Right renal cortex interstitium (tissue), 3 donors: ENCODE measurements at places on chromosomes 1 and 21.

DNA sequence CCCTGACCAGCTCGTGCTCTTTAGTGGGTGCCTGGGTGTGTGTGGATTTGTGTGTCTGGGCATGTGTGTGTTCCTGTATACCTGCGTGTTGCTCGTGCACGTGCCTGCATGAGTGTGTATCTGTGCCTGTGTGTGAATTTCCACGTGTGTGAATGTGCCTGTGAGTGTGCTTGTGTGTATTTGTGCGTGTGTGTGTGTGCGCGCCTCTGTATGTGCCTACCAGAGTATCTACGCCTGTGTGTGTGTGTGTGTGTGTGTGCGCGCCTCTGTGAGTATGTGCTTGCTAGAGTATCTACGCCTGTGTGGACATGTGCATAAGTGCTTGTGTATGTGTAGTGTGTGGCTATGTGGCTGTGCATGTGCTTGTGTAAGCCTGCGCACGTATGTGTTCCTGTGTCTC is 691 bp upstream of the SELENBP1 start:
- DNase-seq, result no peak

- no peak for DNase-seq
Measured at GRCh38 chr1:19488136-19488535, 2.8 kb upstream of the CAPZB start.

DNA sequence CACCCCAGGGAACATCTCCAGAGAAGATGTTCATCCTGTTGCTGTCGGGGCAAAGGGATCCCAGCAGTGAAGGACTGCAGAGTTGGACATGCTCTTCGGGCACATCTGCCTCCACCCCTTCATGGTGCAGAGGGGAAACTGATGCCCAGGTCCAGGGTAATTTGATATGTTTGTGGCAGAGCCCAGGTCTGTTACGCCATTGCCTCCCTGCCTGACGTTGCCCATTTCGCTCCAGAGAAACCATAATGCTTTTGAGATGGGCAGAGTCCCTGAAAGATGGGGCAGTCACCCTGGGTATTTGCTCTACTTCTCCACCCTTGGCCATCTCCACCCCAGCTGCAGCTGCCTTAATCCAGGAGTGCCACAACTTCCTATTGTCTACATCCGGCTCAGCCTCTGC is 290.4 kb upstream of the POU3F1 start:
- no peak for DNase-seq

- peak; percentile 41 for DNase-seq
Measured at GRCh38 chr1:214439352-214440119, 111.9 kb downstream of the PTPN14 start.

DNA sequence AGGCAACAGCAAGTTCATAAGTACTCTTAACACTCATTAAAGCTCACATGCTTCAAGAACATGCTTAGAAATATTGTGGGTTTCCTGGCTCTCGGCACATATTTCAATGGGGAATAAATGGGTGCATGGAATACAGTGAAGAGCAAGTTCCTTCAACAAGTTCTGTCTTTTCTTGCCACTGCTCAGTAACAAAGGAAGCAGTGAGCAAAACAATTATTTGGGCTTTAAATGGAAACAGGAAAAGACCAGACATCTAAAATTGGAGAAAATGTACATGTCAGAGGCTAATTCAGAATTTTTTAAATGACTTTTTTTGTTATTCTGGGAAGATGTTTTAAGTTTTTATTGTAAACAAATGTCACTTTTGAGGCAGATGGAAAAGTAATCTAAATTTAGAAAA is 478.7 kb downstream of the SETD4 start:
- DNase-seq, result no peak

DNA sequence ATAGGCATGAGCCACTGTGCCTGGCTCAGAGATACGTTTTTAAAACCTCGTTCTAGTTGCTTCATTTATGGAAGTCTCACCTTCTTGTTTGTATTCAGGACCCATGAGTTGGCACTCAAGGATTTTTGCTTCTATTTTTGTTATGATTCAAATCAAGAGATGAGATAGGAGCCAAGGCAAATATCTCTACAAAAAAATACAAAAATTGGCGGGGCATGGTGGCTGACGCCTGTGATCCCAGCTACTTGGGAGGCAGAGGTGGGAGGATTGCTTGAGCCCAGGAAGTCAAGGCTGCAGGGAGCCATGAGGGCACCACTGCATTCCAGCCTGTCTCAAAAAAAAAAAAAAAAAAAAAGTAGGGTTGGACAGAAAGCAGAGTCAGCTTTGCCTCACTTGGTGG is 36.8 kb upstream of the ERRFI1 start:
- DNase-seq, result no peak

- no peak for DNase-seq
Measured at GRCh38 chr1:26372039-26372438, 511 bp downstream of the ZNF683 start.

DNA sequence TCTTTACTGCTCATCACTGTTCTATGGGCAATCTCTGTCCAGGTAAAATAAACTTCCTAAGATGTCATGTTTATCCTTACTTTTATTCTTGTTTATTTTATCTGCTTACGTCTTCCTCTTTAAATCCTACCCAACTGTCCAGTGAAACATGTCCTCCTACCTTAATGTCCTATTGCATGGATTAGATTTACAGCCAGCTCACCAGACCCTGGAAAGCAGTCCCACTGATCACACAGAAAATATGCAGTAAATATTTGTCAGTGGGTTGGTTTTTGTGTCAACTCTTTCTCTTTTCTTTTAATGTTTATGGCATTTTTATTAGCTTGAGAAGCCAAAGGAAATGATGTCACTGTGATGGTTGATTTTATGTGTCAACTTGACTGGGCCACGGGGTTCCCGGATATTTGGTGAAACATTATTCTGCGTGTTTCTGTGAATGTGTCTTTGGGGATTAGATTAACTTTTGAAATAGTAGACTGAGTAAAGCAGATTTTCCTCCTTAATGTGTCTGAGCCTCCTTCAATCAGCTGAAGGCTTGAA is 258.3 kb downstream of the SRGAP2C start:
- DNase-seq, result no peak

DNA sequence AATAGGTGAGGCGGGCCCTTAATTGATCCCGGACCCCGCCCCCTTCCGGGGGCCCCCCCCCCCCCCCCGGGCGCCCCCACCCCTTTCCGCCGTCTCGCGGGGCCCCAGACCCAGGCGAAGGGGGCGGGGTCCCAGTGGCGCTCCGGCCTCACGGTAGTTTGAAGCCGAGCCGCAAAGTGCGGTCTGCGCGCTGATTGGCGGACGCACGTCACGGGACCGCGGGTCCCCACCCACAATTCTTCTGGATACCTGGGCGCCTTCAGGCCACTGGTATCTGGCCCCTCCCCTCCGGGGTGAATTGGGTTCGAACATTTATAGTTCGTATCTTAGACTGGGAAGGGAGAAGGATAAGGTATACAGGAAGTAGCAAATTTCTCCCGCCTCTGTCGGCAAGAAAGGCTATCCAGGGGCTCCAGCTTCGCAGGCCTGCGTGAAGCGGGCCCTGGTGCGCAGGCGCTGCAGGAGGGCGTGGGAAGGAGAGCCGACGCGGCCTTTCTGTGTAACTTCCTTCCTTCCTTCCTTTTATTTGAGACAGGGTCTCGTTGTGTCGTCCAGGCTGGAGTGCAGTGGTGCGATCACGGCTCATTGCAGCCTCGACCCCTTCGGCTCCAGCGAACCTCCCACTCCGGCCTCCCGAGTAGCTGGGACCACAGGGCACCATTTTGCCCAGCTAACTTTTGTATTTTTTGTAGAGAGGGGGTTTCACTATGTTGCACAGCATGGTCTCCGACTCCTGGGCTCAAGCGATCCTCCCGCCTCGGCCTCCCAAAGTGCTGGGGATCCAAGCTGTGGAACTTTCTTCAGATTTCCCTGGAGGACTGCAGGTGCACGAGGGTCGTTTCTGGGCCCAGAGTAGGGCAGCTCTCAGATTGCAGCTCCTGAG is 564 bp upstream of the HMGN1 start:
- peak; percentile 93 for DNase-seq

- no peak for DNase-seq
Measured at GRCh38 chr1:22347854-22348760, 103.5 kb upstream of the ZBTB40 start.

- DNase-seq, result no peak
Measured at GRCh38 chr1:153058826-153059784, 1.8 kb upstream of the SPRR2A start.

DNA sequence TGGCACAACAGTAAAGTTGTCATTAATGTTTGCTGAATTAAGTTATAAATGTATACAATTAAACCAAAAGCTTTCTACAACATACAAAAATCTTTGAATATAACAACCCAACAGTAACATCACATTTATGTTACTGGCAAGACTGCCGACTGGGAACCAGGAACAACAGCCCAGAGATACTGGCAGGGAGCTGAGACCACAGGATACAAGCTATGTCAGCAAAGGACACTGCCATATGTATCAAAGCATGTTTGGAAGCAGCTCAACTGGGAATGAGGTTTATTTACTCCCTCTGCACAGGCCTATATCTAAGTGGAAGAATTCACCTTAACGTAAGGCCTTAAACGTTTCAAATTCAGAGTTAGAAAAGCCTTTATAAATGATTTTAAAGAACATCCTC is 50.4 kb downstream of the ARHGAP29 start:
- no peak for DNase-seq

- no peak for DNase-seq
Measured at GRCh38 chr1:22043198-22043769, 9.2 kb upstream of the CDC42 start.

DNA sequence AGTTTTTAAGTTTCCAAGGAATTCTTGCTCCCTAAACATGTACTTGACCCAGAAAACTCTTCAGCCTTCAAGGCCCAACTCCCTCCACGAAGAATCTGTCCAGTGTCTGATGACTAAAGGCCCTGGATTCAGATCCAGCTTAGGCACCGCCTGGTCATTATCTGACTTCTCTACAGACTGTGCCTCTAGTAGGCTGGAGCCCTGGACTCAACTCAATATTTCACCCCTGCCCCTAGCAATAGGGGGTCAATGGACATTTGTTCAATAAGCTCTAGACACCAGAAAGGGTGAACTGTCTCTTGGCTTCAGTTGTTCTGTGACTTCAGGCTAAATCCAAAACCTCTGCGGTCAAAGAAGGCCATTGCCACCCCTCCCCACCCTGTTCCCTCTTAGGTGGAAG is 34.5 kb downstream of the NUAK2 start:
- DNase-seq, result no peak

- no peak for DNase-seq
Measured at GRCh38 chr21:15084668-15085067, 19.9 kb upstream of the NRIP1 start.

GRCh38 chr1:1419813-1420653 is 1.0 kb downstream of the ANKRD65 start:
- no peak for DNase-seq

DNA sequence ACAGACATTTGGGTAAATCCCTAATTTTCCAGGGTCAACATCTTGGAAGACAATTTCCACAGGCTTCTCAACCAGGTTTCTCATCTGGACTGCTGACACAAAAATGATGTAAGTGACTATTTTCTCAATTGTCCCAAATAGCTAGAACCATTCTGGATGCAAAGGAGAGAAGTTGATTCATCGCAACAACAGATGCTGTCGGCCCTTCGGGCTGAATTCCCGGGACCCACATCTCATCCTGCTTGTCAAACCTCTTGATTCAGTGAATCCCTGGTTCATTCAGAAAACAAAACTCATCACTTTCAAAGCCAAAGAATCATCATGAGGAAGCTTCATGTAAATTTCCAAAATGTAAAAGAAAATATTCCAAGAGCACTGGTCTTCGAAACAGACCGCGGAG is 251.8 kb downstream of the NPHP4 start:
- DNase-seq, result no peak

GRCh38 chr1:98331243-98331642 is 330.3 kb upstream of the SNX7 start:
- DNase-seq, result no peak

DNA sequence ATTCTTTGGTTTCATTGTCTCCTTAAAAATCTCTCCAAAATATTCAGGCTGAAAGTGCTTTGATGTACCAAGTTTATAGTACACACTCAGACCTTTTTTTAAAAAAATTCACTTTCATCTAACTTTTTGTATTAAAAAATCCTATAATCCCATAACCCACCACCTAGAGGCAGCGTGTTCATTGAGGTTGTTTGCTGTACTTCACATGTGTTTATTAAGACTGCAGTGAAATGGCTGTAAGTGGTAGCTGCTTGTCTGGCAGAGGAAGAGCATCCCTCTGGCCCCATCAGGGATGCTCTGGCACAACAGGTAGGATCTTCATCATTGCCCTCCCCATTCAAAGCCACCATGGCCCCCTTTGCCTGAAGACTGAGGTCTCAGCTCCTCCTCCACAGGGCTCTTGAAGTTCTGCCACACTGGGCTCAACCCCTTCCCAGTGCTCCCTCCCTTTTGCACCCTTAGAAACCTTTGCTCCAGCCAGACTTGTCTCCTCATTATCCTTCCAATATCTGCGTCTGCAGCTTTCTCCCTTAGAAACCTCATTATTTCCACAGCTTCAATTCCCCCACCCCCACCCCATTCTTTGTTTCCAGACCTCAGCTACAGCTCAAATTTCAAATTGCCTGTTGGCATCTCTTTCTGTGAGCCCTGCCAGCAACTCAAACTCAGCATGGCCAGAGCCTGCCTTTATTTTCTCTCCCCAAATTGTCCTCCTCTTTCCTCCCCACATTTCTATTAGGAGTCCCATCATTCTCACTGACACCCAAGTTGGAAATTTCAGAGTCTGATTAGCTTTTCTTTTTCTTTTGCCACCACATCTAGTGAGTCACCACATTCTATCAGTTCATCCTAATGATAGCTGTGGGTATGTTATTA is 369.6 kb upstream of the USP24 start:
- no peak for DNase-seq

GRCh38 chr1:66774438-66774837 is 22.2 kb downstream of the DYNLT5 start:
- no peak for DNase-seq

DNA sequence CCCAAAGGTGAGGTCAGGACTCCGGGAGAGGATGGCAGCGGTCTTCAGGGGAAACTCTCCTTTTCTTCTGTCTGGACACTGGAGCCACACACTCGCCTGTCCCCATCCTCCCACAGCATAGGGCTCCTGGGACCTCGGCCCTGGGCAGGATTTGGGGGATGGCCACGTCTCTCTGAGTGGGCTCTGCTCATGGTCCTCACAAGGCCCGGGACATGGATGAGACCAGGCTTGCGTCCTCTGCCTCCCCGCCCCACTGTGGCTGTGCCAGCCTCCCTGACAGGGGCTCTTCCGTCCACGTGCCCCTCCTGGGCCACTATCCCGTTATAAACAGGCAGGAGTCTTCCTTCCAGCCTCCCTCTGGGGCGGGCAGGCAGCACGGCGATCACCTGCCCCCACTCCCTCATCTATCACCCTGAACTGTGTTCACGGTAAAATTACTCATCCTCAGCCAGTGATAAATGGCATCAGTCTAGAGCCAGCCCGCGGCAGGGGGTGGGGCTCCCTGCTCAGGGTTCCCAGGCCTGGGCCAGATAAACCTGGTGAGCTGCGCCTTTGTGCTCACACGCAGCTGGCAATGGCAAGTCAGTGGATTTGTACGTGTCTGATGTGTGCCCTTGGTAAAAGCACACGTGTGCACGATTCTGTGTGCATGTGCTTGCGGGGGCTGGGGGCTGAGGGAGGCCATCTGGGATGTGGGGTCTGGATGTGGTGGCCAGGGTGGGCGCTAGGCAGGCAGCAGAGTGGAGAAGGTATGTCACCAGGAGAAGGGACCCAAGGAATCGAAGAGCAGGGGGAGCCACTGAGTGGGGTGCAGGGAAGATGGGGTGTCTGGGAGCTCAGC is 12.6 kb upstream of the SAMD11 start:
- no peak for DNase-seq

- DNase-seq, result no peak
Measured at GRCh38 chr1:230306169-230306568, 120.0 kb downstream of the PGBD5 start.
